ENCODE measurements at places on chromosomes 11 and 22.
A peak's percentile ranks its signal among the peaks of the same experiment; 100 is the strongest.

GRCh38 chr11:10080138-10080537 lies 213.9 kb downstream of the SBF2 start:
- no peak for DNase-seq

GRCh38 chr11:119906376-119906775 lies 177.4 kb upstream of the NECTIN1 start:
- no peak for DNase-seq

DNA sequence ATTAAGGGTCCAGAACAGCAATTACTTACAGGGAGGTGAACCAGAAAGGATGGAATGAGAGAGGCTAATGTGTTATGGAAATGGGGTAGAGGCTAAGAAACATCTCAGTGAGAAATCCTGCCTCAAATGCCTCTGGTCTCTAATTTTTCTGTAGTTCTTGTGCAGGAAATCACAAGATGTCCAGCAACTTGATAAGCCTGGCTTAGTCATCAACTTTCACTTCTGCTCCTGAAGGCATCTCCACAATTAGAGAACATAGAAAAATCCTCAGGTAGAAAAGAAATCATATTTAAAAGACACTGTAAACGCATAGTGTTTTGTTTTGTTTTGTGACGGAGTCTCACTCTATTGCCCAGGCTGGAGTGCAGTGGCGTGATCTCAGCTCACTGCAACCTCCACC lies 18.7 kb downstream of the MRGPRX4 start:
- DNase-seq = no peak

GRCh38 chr11:30358536-30358935 lies 35.6 kb downstream of the ARL14EP start:
- DNase-seq = no peak

DNA sequence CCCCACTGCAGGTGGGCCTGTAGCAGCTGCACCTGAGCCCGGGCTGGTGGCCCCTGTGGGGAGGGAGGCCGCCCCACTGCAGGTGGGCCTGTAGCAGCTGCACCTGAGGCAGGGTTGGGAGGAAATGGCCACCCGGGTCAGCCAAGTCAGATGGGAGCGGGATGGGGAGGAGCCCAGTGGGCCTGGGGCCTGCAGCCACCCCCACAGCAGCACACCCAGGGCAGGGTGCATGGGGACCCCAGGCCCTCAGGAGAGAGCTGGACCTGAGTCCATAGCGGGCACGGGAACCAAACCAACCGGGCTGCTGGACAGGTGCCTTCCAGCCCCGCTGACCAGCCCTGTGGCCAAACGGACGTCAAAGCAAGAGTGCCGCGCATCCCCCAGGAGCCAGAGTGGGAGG lies 61.7 kb downstream of the BRD1 start:
- DNase-seq = no peak

DNA sequence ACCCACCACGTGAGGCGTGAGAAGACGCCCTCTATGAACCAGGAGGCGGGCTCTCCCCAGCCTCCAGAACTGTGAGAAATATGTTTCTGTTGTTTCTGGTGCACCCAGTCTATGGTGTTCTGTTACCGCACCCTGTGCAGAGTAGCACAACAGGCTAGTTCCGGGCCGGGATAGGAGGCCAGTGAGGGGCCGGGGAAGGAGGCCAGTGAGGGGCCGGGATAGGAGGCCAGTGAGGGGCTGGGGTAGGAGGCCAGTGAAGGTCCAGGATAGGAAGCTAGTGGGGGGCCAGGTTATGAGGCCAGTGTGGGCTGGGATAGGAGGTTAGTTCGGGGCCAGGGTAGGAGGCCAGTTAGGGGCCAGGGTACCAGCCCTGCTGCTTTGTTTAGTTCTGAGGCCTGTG lies 204.6 kb downstream of the BARX2 start:
- DNase-seq = no peak

- DNase-seq = no peak
Observed at GRCh38 chr22:20408891-20409290, 14.9 kb downstream of the ZNF74 start.

GRCh38 chr22:36110306-36110881 lies 50.2 kb downstream of the APOL3 start:
- no peak for DNase-seq

DNA sequence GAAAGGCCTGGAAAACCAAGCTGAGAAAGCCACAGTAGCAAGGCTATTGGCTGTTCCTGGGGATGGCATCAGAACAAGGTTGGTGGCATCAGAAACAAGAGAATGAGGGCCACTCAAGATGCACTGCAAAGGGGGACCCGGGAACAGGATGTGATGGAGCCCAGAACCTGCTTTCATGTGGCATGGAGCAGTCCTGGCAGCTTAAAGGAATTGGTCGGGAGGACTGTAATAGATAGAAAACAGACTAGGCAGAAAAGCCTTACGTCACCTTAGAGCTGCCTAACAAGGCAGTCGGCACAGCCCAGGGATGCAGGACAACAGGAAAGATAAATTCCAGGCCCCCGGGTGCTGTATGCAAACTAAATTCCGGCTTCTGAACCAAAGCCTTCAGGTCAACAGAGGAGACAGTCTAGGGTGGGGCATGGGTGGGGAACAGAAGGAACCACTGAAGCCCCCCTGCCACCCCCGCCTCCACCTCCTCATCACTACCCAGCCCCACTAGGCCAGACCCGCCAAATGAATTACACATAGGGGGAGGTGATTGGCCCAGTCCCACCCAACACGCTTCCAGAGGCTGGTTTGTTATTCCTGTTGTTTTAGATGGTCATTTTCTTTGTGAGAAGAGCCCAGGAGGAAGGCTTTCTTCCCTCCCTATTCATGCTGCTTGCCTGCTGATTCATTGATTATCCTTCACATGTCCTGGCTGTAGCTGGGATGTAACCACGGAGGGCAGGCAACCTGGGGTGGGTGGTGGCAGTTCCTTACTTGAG lies 25.7 kb upstream of the LRRC55 start:
- DNase-seq = no peak

DNA sequence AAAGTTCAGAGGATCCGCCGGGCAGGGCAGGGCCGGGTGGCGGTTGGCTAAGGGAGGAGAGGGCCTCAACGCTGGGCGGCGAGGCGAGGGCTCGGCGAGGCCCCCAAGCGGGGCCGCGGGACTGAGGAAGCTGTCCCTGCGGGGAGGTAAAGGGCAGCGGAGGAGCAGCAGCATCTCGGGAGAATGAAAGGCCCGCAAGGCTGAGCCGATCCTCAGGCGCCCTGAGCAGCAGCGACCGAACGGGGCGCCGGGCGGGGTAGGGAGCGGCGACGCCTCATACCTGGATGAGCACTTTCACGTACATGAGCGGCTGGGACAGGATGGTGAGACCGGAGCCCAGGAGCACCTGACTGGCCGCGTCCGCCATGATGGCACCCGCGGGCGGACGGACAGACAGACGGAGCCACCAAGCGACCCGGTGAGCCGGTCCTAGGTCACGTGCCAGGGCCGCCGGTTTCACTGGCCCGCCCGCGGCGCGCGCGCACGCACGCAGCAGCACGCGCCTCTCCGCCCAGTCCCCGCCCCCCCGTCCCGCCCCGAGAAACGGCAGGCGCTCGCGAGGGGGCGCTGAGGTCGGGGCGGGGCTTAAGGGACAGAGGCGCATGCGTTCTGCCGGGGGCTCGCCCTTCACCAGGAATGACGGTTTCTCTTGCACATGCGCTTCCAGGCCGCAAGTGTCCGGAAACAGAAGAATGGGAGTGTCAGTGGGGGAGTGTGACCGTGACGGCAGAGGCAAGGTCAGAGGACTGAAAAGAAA lies at the start of gene MTCH2:
MTCH2 (minus strand) TSS at position 461 of the 757 bp plus-strand sequence; CDS start at position 367, 94 bp downstream.
- peak; percentile 91 for DNase-seq

GRCh38 chr22:28019881-28020861 lies 101.1 kb upstream of the PITPNB start:
- DNase-seq = no peak

DNA sequence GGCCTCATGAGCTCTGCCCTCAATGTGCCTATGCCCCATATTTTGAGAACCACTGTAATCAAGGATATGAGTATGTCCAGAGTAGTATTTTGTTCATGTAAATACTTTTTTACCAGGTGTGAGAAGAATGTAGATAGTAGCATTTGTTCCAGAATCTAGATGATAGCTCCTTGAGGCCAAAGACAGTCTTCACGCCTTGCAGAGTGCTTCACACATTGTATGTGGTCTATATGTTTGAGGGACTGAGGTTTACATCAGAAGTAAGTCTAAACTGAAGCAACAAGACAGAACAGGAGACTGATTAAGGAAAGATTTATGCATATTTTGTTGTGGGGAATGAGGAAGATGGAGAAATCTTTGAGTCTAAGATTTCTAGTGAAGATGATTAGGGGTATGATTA lies 12.5 kb downstream of the CEP57 start:
- no peak for DNase-seq

GRCh38 chr11:9574622-9575259 lies 1.3 kb downstream of the WEE1 start:
- no peak for DNase-seq

- DNase-seq = no peak
Observed at GRCh38 chr11:72586321-72587090, 87.7 kb downstream of the PDE2A start.

- no peak for DNase-seq
Observed at GRCh38 chr11:107991868-107992414, 16.8 kb upstream of the CUL5 start.

- no peak for DNase-seq
Observed at GRCh38 chr11:27310707-27311106, 52.3 kb downstream of the CCDC34 start.

DNA sequence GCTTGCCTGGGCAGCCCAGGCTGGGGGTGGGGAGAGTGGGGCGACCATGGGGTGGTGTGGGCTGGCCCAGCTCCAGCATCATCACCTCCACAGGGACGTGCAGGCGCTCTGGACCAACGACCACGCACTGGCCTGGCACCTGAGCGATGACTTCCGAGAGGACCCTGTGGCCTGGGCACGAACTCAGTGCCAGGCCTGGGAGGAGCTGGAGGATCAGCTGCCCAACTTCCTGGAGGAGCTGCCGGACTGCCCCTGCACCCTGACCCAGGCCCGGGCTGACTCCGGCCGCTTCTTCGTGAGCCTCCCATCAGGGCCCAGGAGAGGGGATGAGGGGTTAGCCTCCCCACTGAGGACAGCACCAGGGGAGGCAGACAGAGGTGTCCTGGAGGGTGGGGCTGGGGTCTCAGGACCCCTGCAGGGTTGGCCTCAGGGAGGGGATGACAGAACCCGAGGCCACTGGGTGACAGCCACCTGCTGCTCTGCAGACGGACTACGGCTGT lies 3.8 kb downstream of the SUSD2 start:
- no peak for DNase-seq

GRCh38 chr11:65373839-65374580 lies 8.4 kb downstream of the SLC25A45 start:
- DNase-seq = no peak

DNA sequence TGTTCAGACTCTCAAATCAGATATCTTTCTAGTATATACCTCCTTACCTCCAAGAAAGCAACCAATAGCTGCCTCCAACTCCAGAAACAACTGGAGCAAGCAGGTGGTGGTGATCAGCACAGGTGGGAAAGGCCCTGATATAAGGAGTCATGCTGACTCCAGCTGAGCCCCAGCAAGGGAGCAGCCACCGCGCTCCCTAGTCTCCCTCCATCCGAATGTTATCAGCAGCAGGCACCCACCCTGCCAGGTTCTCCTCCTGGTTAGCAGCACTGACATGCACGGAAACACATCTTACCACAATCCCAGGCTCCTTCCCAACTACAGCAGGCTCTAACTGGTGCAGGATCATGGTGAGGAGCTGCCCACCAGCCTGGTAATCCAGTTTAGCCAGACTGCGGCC lies 18.5 kb upstream of the STK33 start:
- no peak for DNase-seq

GRCh38 chr11:60252213-60253108 lies 9.5 kb upstream of the MS4A4E start:
- DNase-seq = no peak

DNA sequence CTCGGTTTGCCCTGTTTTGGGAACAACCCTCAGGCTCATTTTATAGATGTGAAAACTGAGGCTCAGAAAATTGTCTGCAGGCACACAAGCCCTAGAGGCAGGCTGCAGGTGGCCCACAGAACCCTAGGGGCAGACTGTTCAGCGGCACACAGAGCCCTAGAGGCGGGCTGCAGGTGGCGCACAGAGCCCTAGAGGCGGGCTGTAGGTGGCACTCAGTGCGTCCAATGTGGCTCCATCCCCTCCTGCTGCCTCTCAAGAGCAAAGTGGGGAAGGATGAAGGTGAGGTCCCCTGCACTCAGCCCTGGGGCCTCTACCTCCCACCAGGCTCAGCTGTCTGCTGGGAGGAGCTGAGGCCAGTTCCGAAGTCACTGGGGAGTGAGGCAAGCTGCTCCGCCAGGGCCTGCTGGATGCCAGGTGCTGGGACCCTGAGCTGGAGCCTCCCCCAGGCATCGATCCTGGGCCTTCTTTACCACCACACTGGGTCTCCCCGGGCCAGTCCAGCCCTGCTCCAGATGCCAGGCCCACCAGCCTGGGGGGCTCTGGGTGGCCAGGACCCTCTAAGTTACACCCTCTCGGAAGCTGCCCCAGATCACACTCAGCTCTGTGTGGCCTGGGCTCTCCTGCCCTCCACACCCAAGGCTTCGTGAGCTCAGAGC lies 2.3 kb downstream of the ACY3 start:
- DNase-seq = no peak

DNA sequence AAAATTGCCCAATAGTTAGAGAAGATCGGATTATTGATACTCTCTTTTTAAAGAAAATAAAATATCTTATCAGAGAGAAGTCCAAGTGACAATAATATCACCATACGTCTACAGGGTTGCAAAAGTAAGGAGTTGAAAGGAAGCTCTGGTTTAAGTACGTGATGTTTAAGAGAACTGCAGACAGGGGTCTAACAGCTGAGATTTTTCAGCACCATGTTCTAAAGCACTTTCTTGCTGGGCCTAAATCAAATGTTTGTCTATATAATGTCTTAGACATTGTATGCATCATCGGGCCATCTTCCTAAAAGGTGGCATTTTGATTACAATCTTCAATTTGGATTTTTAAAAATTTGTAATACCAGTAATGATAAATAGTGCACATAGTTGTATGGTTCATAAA lies 133.3 kb downstream of the RRAS2 start:
- no peak for DNase-seq

- DNase-seq = no peak
Observed at GRCh38 chr22:48398181-48398905, 1429.3 kb downstream of the BRD1 start.

- DNase-seq = peak; percentile 71
Observed at GRCh38 chr11:126284829-126285228, 1.9 kb downstream of the TIRAP start.

- DNase-seq = peak; percentile 98
Observed at GRCh38 chr11:64241241-64241490, 271 bp downstream of the FKBP2 start.

DNA sequence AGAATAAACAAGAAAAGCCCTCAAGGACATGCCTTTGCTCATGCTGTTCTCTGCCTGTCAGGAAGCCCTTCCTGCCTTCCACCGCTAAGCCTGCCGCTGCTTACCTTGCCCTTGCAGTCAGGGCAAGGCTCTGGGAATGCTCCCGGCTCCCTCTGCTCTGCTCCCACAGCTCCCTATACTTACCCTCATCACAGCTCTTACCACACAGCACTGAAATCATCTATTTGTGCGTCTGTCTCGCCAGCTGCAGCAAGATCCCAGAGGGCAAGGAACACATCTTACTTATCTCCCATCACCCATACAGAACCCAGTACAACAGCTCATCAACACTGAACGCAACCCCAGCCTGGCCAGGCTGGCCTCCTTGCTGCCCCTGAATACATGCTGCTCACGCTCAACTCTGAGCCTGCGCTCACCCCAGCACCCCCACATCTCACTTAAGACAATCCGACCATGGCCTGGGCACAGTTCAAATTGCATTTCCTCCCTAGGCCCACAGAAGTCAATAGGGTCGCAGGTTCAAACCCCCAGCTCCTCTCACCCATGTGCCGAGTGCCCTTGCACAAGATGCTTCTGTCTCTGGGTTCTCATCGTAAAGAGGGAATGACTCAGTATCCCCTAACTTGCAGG lies 161.8 kb downstream of the IGLL1 start:
- DNase-seq = no peak
